ENCODE measurements at places on chromosomes 12 and 14. TPM values are rescaled to one million over a fixed set of nuclear protein-coding genes. Genes with fewer than 3 reads are reported as not detected.

C1QL4 gene
- 6.4 TPM for total RNA-seq

NKX2-8 gene
- 4.1 TPM for total RNA-seq

BMP4 gene
- 2.2 TPM for total RNA-seq

ANO2 gene
- not detected for total RNA-seq

INHBE gene
- total RNA-seq: not detected

CLEC4A gene
- not detected for total RNA-seq

KSR2 gene
- total RNA-seq: 0.63 TPM

DDHD1 gene
- total RNA-seq: 6.7 TPM

ACSM4 gene
- not detected for total RNA-seq

NINJ2 gene
- 0.66 TPM for total RNA-seq

MANSC4 gene
- total RNA-seq: not detected

SLC4A8 gene
- total RNA-seq: 1.7 TPM

PLEKHH1 gene
- total RNA-seq: 3.7 TPM

C12orf60 gene
- total RNA-seq: 1.7 TPM

IL31 gene
- not detected for total RNA-seq

EFCAB11 gene
- total RNA-seq: 12.3 TPM

MRPS35 gene
- 77.4 TPM for total RNA-seq

ADGRD1 gene
- total RNA-seq: 0.50 TPM

WIF1 gene
- not detected for total RNA-seq

C12orf50 gene
- total RNA-seq: not detected

PACS2 gene
- total RNA-seq: 30.2 TPM

PTPRQ gene
- 0.01 TPM for total RNA-seq

DIO3 gene
- total RNA-seq: not detected

KRT71 gene
- total RNA-seq: not detected

RPL10L gene
- not detected for total RNA-seq

LRIG3 gene
- total RNA-seq: 5.1 TPM

GPR137C gene
- total RNA-seq: 0.11 TPM

OR6C2 gene
- total RNA-seq: not detected

EGLN3 gene
- total RNA-seq: 5.6 TPM

TEX52 gene
- total RNA-seq: not detected

MMP19 gene
- total RNA-seq: 0.24 TPM

SLC41A2 gene
- total RNA-seq: 18.7 TPM

INHBC gene
- not detected for total RNA-seq

FBLN5 gene
- total RNA-seq: 3.4 TPM
